Stimulated activated CD4-positive, alpha-beta T cell treated with anti-CD3 and anti-CD28 coated beads, Interleukin-1b, Interleukin-23, amount 100 ng/mL, for 1 hour (primary cell): ENCODE measurements at places on chromosomes 3 and 15.

- DNase-seq: no peak
Observed at GRCh38 chr3:179190581-179190980, 42.4 kb downstream of the PIK3CA start.

- DNase-seq: no peak
Observed at GRCh38 chr15:48559285-48559684, 86.2 kb downstream of the FBN1 start.

GRCh38 chr3:94069194-94069813, 6.4 kb downstream of the NSUN3 start:
- DNase-seq: no peak

GRCh38 chr3:184042617-184043016, 10.2 kb upstream of the HTR3C start:
- no peak for DNase-seq

DNA sequence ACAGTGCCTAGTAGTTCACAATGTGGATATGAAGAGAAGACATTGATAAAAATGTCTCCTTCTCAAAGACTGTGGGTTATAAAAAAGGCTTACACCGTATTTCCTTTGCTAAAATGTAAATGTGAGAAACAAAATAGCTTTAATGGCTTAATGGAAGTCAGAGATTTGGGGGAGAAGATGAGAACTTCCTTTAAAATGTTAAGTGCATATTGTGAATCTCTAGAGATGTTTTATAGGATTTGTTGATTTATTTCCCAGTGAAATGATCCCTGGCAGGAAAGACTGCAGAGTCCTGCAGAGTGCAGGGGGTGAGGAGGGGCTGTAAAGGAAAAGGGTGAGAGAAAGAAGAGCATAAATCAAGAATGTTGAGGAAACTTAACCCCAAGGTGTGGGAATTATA, 305.1 kb downstream of the GAP43 start:
- no peak for DNase-seq

DNA sequence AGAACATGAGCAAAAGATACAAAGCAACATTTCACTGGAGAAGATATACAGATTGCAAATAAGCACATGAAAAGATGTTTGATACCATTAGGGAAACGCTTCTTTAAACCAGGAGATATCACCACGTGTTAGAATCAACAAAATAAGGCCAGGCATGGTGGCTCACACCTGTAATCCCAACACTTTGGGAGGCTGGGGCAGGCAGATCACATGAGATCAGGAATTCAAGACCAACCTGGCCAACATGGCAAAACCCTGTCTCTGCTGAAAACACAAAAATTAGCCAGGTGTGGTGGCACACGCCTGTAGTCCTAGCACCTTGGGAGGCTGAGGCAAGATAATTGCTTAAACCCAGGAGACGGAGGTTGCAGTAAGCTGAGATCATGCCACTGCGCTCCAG, 20.5 kb upstream of the MUC20 start:
- no peak for DNase-seq

- no peak for DNase-seq
Observed at GRCh38 chr15:58396181-58396580, 35.6 kb upstream of the LIPC start.

GRCh38 chr15:96079882-96080281, 250.6 kb upstream of the NR2F2 start:
- no peak for DNase-seq

GRCh38 chr3:71721651-71722157, 3.5 kb downstream of the EIF4E3 start:
- DNase-seq: no peak

- DNase-seq: no peak
Observed at GRCh38 chr3:192514081-192514753, 213.1 kb downstream of the FGF12 start.

- DNase-seq: no peak
Observed at GRCh38 chr3:138937690-138938055, 9.3 kb downstream of the FOXL2 start.

DNA sequence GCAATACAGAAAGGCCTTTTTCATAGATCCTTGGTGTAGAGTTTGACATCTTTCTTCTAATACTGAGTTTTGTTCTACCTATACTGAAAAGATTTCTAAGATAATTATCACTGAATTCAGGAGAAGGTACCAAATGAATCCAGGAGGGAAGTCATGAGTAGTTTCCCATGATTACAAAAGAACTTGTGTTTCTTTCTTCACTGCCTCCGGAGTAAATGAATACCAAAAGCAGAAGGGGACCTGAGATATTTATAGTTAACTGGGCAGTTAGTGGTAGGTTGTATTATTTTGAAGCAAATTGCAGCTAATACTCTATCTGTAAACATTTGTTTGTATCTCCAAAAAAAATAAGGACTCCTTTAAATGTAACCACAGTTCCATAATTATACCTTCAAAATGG, 175.4 kb downstream of the SUCNR1 start:
- DNase-seq: no peak

DNA sequence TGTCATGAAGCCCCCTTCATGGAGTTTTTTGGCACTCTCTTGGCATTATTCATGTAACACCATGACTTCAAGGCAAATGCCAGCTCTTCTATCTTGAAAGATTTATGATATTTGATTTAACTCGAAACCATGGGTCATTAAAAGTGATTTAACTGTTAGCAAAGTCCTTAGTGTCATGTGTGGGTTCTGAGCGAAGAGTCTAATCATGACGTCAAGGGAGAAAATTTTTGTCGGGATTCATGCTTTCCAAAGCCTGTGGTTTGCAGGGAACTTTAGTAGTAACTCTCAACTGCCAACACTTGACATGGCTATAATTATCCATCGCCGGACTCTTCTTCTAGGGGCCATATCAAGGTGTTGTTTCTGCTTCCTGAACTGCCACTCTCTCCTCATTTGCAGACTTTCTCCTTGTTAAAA, 11.5 kb downstream of the GXYLT2 start:
- no peak for DNase-seq

GRCh38 chr15:47409600-47409999, 307.7 kb upstream of the SEMA6D start:
- DNase-seq: no peak

GRCh38 chr3:127961963-127962362, 46.9 kb downstream of the KBTBD12 start:
- DNase-seq: no peak

GRCh38 chr3:113607219-113607596, 74.9 kb downstream of the SIDT1 start:
- no peak for DNase-seq

DNA sequence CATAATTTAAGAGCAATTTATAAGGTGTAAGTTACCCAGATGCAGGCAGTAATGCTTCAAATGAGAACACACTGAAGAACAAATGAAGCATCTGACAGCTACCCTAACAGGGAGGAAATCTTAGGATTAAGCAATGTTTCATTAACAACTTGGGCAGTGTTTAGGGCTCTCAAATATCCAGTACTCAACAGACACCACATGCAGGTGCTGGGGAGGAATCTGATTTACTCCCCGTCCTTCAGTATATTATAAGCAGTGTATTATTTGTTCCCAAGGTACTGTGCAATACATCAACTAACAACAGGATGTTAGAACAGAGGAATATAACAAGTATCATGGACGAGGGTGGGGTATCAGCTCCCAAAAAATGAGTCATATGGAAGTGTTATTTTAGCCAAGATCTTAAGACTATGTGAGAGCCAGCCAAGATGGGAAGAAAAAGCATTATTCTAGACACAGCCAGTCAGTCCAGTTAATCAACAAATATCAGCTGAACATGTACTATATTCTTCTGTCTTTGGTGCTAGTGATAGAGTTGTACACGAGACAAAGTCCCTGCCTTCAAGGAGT, 20.4 kb downstream of the BTBD1 start:
- no peak for DNase-seq

DNA sequence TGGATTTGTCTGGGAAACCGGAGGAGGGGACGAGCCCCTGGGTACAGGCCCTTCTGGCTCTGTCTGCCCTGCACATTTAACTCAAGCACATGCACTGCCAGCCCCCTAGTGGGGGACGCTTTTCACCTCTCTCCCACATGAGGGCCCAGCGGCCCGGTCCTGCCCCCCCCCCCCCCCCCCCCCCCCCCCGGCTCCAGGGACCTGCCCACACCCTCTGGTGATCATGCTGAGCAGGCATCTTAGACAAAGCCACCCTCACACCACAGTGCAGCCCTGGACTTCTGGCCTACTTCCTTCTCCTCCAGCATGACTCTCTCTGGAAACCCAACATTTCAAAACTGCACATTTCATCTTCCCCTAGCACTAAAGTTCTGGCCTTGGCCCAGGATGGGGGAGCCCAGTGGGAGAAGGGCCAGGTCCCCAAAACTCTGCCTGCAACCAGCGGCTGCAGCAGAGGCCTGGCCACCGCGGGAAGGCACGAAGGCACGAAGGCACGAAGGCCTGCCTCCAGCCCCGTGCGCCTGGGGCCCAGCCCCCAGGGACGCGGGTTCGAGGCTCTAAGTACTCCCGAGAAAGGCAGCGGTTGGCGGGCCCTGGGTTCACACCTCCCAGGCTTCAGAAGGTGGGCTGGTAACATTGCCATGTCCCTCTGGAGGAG, 14.1 kb downstream of the KLF15 start:
- DNase-seq: no peak

- no peak for DNase-seq
Observed at GRCh38 chr3:183210341-183210740, 42.7 kb upstream of the B3GNT5 start.

- DNase-seq: no peak
Observed at GRCh38 chr3:48433472-48434118, 3.7 kb upstream of the PLXNB1 start.

DNA sequence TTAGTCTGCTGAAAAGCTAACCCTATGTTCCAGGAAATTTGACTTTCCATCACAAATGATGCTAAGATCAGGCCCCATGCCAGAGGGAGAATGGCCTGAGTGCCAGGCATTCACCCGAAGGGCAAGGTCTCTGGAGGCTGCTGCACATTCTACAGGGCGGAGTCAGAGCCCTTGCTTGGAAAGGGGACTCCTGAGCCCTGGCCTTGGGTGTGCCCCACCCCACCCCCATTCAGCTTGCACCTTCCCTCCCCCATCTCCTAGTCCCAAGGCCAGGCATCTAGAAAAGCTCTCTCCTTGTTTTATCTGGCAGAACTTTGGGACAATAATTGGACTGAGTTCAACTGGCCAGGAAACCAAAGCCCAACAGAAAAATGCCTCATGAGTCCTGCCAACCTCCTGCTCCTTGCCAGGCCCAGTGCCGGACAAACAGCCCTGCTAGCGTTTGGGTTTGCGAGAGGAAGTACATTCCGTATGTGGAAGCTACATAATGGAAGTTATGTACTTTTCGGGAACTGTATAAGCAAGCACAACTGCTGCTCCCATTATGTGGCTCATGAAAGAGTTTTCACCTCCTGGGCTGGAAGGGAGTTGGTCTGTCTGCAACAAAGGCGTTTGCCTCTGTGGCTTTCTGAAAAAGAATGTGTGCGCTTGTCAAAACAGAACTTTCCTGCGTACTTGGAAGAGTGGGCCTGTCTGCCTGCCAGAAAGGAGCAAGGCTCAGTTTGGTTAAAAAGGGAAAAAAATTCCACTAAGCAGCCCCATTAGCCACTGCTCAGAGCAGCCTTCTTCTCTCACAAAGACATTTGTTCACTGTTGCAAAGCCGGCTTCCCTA, 321.5 kb upstream of the CTNNB1 start:
- DNase-seq: no peak

DNA sequence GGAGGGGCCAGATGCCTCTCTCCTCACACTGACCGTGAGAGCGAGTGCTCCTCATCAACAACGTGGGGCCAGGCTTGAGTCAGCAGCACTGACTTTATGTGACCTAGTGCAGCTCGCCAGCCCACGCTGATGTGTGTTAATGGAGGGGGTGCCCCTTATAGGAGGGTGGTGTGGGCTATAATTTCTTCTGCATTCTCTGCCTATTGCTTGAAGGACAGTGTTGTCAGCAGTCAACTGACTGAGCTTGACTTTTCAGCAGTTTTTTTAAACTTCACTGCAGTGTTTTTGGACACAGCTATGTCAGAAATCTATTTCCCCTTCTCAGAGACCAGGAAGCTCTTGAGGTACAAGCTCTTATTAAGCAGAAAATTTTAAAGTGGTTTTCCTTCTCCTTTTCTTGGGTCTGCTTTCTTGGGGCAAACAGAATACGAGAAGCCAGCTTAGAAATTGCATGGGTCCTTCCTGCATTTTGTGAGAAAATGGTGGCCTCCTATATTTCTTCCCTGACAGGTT, 304.8 kb upstream of the CTDSPL start:
- no peak for DNase-seq
